NT2/D1 (cell line): ENCODE measurements at places on chromosomes 13 and 19.
A peak's percentile ranks its signal among the peaks of the same experiment; 100 is the strongest.

DNA sequence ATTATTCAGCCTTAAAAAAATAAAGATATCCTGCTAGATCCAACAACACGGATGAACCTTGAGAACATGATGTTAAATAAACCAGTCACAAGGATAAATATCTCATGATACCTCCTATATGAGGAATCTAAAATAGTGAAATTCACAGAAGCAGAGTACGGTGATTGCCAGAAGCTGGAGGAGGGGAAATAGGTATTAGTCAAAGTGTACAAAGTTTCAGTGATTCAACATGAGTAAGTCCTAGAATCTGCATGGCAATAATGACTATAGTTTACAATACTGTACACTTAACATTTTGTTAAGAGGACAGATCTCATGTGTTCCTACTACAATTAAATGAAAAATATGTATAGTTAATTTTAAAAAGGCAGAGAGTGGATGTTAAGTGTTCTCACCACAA, 206.6 kb upstream of the SLC10A2 start:
- DNase-seq: no peak

GRCh38 chr19:43784981-43785808, 4.4 kb upstream of the KCNN4 start:
- no peak for DNase-seq

DNA sequence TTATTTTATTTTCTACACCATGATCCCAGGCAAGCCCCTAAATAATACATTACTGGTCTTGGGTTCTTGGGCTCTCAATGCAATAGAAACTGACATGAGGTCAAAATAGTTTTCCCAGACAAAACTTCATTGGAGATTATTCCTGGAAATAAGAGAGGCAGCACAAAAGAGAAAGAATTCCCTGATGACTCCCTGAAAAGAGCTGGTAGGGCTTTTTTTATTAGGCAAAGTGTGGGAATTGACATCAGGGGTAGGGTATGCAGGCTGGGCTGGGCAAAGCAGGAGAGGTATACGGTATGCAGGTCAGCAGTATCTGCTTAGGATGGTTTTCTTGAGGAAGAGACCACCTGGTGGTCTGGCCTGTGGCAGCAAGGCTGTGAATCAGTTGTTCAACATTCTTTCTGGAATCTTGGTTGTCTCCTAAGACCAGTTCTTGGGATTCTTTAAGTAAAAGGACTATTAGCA, 9.3 kb upstream of the IGFL3 start:
- peak; percentile 6 for DNase-seq

GRCh38 chr13:49026851-49027250, 51.1 kb downstream of the FNDC3A start:
- no peak for DNase-seq
